ENCODE measurements at places on chromosomes 5 and 9. TPM values are rescaled to one million over a fixed set of nuclear protein-coding genes. Genes with fewer than 3 reads are reported as not detected.

IFNA16 gene
- total RNA-seq = not detected

RFX3 gene
- 4.6 TPM for total RNA-seq

OR13C8 gene
- not detected for total RNA-seq

PRKAA1 gene
- 57.6 TPM for total RNA-seq

PKN3 gene
- total RNA-seq = 11.2 TPM

IFNK gene
- not detected for total RNA-seq

TICAM2 gene
- total RNA-seq = 3.5 TPM

DNA sequence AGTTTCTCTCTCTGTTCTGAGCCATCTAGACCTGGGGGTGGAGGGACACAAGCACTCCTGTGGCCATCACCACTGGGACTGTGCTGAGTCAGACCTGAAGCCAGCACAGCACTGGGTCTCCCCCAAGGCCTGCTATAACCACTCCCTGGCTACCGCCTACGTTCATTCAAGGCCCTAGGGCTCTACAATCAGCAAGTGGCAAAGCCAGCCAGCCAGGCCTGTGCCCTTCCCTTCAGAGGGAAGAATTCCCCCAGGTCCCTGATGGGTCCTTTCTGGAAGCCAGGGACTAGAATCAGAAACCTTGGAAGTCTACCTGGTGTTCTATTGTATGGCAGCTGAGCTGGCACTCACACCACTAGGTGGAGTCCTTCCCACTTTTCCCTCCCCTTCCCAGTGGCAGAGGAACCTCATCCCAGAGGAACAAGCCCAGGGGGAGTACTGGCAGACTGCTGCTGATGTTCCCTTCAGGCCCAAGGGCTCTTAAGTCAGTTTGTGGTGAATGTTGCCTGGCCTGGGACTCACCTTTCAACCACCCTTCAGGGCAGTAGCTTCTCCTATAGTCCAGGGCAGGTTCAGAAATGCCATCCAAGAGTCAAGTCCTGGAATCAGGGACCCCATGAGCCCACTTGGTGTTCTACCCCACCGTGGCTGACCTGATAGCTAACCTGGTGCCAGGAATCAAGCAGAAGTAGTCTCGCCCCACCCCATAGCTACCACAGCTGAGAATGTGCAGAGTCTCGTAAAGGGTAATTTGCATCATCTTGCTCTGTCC, 20.0 kb downstream of the JMY start:
- DNase-seq = no peak

DNA sequence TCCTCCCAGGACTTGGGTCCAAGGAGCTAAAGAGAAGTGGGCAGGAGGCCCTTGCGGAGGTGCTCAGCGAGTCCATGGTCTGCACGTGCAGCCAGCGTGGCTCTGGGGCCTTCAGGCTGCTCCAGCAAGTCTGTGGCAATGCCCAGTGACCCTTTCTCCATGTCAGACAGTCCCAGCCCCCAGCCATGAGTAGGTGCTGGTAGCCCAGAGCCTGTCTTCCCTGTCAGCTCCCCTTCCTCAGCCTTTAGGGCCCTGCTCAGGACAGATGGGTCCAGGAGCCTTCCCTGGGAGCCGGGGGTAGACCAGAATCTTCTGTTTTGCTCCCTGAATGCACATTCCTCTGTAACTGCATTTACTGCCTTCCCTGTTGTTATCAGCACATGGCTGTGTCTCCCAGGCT, 147.2 kb upstream of the IRX2 start:
- no peak for DNase-seq

DNA sequence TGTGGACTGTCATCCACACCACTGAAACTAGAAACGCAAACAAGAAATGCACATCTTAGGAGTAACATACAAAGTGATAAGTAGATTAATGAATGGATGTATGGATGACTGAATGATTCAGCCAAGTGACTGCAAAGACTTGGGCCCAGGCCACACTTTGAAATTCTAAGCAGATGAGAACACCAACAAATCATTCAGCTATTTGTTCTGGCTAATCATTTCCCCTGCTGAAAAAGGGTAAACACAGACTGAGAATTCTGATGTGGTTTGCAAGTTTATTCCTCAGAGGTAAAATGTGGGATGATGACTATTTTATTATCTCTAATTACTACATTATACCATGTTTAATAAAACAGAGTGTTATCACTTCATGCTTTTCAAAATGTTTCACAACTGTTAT, 163.2 kb upstream of the ADAMTS16 start:
- no peak for DNase-seq

DNA sequence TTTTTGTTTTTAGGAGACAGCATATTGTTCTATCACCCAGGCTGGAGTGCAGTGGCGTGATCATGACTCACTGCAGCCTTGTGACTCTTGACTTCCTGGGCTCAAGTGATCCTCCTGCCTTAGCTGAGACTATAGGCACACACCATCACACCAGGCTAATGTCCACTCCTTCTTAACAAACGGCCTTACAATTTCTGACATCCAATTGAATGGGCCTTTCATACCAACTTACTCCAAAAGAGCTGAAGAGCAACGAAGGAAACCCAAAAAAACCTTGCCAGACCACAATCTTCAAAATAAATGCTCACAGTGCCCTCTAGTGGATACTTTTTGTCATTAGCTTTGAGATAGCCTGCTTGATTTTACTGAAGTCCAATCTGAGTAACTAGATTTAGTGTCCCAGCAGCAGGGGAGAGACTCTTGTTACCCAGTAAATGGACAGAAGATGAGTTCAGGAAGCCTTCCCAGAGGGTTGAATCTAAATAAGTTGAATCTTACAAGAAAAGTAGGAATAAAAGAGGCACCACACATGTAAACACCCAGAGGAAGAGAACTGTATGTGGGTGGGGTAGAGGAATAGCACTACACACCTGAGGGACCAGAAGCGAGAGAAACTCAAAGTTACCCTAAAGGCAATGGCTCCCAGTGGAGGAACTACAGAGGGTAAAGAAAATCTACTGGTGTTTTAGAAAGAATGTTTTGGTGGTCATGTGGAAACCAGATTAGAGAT, 9.3 kb downstream of the ZNF622 start:
- peak; percentile 39 for DNase-seq

- peak; percentile 50 for DNase-seq
These were observed 236.8 kb downstream of the SLIT3 start for GRCh38 chr5:169064093-169064492.

DNA sequence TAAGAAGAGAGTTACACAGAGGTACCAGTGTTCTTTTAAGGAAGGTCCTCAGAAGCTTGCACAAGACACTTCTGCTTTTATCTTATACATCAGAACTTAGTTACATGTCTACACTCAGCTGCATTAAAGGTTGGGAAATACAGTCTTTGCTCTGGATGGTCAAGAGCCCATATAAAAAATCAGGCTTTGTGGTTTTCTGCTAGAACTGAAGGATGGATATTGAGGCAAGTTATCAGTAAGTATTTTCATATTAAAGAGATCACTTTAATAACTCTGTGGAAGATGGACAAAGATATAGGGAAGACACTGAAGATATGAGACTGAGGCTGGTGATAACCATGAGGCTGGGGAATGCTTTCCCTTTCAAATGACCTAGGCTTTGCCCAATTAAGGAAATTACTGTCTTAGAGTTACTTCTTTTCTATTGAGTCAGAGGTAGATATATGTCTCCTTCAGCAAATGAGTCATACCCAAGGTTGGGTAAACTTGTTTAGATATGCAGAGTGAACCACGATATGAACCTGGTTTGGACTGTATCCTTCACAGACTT, 87.0 kb upstream of the TNC start:
- DNase-seq = no peak

- DNase-seq = no peak
These were observed 233.7 kb downstream of the SMARCA2 start for GRCh38 chr9:2248768-2249265.

- DNase-seq = no peak
These were observed 122.0 kb downstream of the DRD1 start for GRCh38 chr5:175321927-175322532.

DNA sequence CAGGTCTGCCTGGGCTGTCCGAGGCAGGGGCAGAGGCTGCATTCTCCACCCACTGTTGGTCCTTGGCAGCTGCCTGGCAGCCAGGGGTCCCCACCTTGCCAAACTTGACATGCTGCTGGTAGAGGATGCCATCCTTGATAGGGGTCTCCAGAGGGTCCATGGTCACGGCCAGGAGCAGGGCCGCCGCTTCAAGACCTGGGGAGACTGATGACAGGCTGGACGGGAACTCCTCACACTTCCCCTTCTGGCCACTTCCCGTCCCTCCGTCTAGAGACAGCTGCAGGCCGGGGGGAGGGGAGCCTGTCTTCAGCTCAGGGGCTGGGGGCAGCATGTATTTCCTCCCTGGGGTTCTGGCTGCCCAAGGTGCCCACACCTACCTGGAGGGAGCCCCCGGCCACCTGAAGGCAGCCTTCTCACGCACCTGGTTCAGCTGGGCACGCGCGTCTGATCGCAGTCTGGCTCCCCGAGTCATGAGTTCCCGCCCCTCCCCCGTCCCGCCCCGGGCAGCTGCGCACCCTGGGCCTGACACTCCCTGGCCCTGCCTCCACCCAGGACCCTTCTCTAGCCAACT, at the start of gene DOK3:
DOK3 (minus strand) TSS at position 446 of the 571 bp plus-strand sequence; CDS start at position 160, 286 bp downstream.
- DNase-seq = peak; percentile 60

DNA sequence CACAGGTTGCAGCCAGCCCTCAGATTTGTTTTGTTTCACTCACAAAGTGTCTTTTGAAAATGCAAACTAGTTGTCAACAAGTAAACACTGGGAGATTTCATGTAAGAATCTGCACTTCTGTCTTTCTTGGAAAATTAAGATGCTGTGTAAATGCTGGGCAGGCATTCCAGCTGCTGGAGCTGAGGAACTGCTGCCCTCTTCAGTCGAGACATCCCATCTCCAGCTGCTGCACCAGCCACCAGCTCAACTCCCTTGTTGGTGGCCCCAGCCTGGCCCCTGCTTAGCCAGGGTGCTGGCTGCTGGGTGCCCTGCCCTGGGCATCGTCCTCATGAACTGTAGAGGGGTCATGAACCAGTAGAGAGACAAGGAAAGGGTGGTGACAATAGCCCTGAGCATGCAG, 33.1 kb upstream of the AFAP1L1 start:
- no peak for DNase-seq

DNA sequence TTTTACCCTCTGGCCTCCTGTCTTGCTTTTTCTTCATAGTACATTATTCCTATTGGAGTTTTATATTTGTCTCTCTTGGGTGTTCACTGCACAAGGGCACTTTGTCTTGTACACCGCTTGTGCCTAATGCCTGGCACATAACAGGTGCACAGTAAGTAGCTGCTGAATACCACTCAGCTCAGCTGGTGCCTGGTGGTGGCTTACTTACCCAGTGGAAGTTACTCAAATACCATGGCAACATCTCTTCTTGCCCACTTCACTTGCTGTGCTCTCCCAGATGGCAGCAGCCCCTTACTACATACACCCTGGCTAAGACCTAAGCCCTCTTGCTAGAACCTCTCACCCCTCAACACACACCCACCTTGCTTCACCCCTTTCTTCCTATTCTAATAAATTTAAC, 11.3 kb upstream of the SKP1 start:
- no peak for DNase-seq
